ENCODE measurements at places on chromosomes 7 and 10. TPM values are rescaled to one million over a fixed set of nuclear protein-coding genes. Genes with fewer than 3 reads are reported as not detected.
A peak's percentile ranks its signal among the peaks of the same experiment; 100 is the strongest.

The SFRP5 gene
- 0.33 TPM for total RNA-seq

The TMEM72 gene
- total RNA-seq: not detected

The VWA2 gene
- total RNA-seq: 18.7 TPM

GRCh38 chr7:104650991-104651640 is 322.7 kb downstream of the LHFPL3 start:
- no peak for DNase-seq

DNA sequence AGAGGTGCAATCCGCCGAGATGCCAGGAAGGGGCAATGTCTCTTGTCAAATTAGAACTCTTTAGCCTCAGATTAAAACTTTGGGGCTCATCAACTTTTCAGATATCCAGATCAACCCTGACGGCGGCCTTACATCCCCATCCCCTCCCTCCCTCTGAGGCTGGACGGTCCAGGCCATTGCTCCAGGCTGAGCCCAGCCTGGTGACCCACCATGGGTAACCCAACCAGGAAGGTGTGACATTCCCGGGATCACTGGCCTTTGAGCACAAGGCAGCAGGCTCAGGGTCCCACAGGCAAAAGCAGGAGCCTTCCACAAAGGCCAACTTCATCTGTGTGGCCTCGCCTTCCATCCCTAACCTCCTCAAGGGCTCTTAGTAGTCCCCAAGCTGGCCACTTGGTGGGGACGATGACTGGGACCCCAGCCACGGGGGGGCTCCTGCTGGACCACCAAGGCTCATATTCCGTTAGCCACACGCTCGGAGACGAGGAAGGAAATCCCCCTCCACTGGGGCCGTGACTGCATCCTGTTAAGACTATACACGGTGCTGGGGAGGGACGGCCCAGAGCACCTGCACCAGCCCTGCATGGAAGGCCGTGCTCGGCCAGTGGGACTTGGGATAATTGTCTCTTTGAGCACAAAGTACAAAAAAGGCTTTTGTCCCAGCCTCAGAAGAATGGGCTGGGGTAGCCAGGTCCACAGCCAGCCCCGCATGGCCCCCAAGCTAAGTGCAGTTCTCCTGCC is 62.8 kb downstream of the ZRANB1 start:
- DNase-seq: peak; percentile 13

The NXPH1 gene
- total RNA-seq: not detected

DNA sequence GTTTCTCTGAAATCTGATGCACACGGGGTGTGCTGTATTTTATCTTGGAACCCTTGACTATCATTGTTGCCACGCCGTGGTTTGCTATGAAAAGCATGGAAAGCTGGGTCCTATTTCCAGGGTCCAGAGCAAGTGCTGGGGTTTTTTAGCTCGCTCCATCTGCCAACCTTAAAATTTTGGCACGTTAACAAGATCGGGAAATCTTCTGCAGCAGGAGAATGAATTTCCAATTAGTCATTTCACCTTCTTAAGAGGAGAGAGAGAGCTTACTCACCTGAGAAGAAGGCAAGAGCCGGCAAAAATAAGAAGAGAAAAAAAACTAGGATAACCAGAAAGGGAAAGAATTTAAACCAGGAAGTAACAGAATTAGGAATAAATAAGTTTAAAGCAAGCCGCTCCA is 223.6 kb upstream of the CELF2 start:
- no peak for DNase-seq

- DNase-seq: peak; percentile 65
Observed at GRCh38 chr10:3293581-3294431, 121.2 kb upstream of the PITRM1 start.

- DNase-seq: no peak
Observed at GRCh38 chr7:98125759-98126158, 19.1 kb downstream of the LMTK2 start.

DNA sequence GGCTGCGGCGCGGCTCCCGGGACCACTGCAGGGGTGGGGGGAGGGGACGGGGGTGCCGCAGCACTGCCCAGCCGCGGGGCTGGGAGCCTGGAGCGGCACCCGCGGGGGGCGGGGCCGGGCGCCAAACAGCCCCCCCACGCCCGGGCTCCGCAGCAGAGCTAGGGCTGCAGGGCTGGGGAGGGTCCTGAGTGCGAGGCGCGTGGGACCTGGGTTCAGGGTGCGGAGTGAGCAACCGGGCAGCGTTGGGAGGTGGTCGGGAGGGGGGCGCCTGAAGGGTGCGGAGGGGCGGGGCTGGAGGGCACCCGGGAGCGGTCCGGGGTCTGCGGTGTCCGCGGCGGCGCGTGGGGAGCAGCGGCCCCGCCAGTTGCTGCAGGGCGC is 528 bp downstream of the CAMK2G start:
- DNase-seq: no peak

- DNase-seq: no peak
Observed at GRCh38 chr7:68235937-68236336, 1239.3 kb downstream of the TYW1 start.

The COL13A1 gene
- total RNA-seq: 0.73 TPM

GRCh38 chr10:32317795-32318357 is 29.1 kb downstream of the EPC1 start:
- no peak for DNase-seq

DNA sequence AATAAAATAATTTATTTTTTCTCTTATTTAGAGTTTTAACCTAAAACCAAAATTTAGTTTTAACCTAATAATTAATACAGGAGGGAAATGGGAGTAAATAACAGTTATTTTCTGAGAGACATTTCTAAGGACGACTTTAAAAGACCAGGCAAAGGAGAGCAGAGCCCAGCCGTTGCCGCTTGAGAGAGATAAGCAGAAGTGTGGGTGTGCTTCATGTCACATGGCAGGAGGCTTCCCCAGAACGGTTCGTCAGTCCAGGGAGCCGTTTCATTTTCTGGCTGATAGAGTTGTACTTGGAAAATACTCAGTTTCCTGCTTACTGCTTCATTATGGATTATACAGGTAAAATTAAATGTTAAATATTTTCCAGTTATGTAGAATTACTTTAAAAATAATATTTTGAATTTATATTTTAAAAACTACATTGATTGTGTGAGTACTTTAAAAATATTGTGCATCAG is 61.4 kb downstream of the ST7 start:
- DNase-seq: no peak

GRCh38 chr10:2202401-2202800 is 465.1 kb upstream of the ADARB2 start:
- no peak for DNase-seq

- DNase-seq: no peak
Observed at GRCh38 chr7:47483604-47484273, 98.2 kb downstream of the TNS3 start.

The ACTL6B gene
- total RNA-seq: not detected

DNA sequence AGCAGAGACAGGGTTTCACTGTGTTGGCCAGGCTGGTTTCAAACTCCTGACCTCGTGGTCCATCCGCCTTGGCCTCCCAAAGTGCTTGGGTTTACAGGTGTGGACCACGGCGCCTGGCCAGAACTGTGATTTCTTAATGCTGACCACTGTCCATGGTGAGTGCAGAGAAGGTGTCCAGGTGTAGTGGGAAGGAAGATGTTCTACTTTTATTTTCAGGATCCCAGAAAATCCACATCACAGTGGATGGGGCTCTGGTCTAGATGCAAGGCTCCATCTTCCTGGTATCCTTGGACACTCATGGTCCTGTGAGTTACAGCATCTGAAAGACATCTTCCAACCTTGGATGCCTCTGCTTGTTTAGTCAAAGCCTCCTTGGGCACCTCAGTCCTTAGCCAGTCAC is 92.7 kb downstream of the CCDC3 start:
- DNase-seq: no peak

The ATP6V0A4 gene
- 4.7 TPM for total RNA-seq

DNA sequence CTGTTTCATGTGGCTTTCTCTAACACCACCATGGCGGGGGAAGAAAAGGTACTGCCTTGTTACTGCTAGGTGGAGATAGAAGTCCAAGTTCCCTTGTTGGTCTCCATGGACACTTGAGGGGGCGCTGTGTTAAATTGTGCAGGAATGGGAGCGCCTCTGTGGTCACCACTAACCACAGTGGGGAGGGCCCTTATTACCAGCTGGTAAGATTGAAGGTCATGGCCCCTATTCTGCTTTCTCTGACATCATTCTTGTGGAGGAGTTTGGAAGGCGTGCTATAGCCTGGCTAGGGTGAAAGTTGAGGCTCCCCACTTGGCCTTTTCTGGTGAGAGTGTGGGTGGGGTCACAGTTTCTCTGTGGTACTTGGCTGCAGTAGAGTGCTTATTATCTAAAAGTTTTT is 14.9 kb upstream of the MXI1 start:
- no peak for DNase-seq

DNA sequence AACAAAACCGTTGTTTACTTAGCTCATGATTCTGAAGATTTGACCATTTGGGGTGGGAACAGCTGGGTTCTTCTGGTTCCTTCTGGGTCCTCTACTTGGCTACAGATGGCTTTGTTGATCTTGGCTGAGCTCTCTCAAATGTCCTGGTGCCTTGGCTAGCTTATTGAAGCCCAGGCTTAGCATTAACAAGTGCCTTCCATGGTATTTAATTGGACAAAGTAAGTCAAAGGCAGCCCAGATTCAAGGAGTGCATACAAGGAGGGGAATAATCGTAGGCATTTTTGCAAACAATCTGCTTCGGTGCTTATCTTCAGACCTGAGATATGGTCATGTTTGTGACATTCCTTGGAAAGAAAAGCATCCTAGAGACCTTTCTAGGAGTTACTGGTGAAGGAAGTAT is 81.4 kb downstream of the ADCYAP1R1 start:
- no peak for DNase-seq

The CNPY4 gene
- 11.8 TPM for total RNA-seq

GRCh38 chr7:131797841-131798240 is 241.4 kb upstream of the PODXL start:
- no peak for DNase-seq

DNA sequence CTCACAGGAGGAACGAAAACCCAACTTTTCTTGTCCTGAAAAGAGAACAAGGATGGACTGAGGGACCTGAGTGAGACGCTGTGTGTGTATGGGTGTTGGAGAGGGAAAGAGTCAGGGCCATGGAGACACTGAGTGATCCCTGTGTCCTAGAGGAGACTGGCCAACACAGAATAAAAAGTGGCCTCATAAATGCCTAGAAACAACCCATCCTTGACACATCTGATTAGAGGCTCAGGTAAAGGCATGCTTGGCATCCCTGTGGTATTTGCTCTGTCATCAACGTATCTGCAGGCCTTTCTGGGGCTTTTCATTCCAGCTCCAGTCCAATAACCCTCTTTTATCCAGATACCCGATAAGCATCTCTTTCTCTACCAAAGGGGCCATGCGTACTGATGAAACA is 86.3 kb downstream of the FGFR2 start:
- DNase-seq: no peak

The CALHM1 gene
- total RNA-seq: not detected

DNA sequence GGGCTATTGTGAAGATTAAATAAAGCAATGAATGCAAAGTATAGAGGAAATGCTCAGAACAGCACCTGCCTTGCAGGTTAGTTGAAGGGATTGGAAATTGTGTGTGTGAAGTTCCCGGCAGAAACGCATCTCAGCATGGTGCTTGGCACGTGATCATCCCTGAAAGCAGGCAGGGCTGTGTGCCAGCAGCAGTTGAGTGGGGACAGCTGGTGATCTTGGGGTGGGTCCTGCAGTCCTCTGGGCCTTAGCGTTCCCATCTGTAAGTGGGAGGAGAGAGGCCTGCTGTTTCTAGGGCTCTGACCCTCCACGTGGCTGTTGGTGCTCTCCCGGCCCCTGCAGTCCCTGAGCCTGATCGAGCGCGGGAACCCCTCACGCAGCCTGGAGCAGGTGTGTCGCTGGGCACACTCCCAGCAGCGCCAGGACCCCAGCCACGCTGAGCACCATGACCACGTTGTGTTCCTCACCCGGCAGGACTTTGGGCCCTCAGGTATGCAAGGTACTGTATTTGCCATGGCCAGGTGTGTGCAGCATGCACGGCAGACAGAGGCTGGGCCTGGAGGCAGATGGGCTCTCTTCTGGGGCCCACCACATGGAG is 55.3 kb downstream of the TBATA start:
- DNase-seq: no peak

DNA sequence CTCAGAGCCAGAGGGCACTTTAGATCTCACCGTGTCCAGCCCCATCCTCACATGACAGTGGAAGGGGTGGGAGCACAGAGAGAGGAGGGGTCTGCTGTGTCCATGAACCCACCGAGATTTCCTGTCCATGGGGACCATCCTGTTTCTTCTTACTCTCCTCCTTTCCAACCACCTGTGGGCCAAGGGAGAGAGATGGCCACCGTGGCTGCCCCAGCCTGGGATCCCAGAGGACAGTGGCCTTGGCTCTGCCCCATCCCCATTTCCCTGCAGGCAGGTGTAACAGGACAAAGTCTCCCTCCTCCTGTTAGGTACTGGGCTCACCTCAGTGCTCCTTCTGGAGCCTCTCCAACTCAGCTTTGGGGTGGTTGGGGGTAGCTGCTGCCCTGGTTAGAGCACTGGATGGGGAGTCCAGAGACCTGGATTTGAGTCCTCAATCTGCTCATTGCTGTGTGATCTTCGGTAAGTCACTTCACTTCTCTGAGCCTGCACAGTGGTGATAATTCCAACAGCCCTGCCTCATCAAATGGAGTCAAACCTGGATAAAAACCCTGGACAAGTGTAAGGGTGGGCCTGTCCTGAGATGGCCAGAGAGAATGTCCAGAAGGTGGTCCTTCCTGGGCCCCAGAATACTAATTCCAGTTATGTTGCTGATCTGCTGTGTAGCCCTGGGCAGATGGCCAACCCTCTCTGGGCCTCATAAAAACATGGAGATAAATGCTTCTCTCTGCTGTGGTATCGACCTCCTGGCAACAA is 17.8 kb upstream of the PCBD1 start:
- DNase-seq: no peak

- DNase-seq: peak; percentile 7
Observed at GRCh38 chr7:1815051-1815481, 145.0 kb downstream of the ELFN1 start.

- no peak for DNase-seq
Observed at GRCh38 chr7:29285444-29285793, 90.8 kb downstream of the CHN2 start.

DNA sequence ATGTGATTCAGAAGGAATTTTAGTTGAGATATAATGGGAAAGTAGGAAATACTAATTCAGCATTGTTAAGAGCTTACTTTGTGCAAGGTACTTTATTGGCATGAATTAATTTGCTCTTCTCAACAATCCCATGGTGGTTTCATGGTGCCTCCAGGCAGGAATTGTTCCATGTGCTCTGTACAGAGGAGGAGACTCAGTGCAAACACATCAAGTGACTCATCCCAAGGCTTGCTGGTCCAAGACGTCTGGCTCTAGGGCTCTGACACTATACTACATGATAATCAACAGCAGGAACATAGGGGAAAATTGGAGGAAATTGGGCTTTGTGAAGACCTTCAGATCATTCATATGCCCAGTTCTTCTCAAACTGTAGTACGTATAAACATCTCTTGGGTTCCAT is 66.5 kb upstream of the PRKG1 start:
- no peak for DNase-seq

The LMTK2 gene
- 9.4 TPM for total RNA-seq

- no peak for DNase-seq
Observed at GRCh38 chr10:32109603-32110002, 53.4 kb upstream of the KIF5B start.

- DNase-seq: peak; percentile 83
Observed at GRCh38 chr7:129433847-129434674, at the start of gene STRIP2. TSS of gene STRIP2 (plus strand) at chr7:129434432. CDS start at chr7:129434473, 41 bp downstream.
